A375 (cell line): ENCODE measurements at places on chromosomes 4 and X. TPM values are rescaled to one million over a fixed set of nuclear protein-coding genes. Genes with fewer than 3 reads are reported as not detected.

CXorf65 gene
- total RNA-seq: not detected in 2 replicates

PDK3 gene
- 8.9 and 10.8 TPM in 2 replicates for total RNA-seq

RASL11B gene
- total RNA-seq: not detected in 2 replicates

ANOS1 gene
- 0.08 and 0.16 TPM in 2 replicates for total RNA-seq

NEIL3 gene
- total RNA-seq: 8.9 and 10.7 TPM in 2 replicates

ADGRG4 gene
- total RNA-seq: not detected in 2 replicates

FAM3A gene
- total RNA-seq: 43.0 and 45.9 TPM in 2 replicates

KIAA1210 gene
- total RNA-seq: not detected in 2 replicates

ADAM29 gene
- total RNA-seq: not detected in 2 replicates

XAGE1A gene
- 215 and 216 TPM in 2 replicates for total RNA-seq

TMEM255A gene
- total RNA-seq: 0.45 and 0.69 TPM in 2 replicates

VBP1 gene
- 59.0 and 61.8 TPM in 2 replicates for total RNA-seq

GRSF1 gene
- total RNA-seq: 49.3 and 57.9 TPM in 2 replicates
